ENCODE measurements at places on chromosomes 3 and 15. TPM values are rescaled to one million over a fixed set of nuclear protein-coding genes. Genes with fewer than 3 reads are reported as not detected.

Gene RTP1
- total RNA-seq, result not detected

Gene CCDC33
- not detected for total RNA-seq

GRCh38 chr15:51198701-51199232 is 104.1 kb upstream of the TNFAIP8L3 start:
- H3K4me1 ChIP-seq, result no peaks in the 10 kb centered on the region
- no peak overlapping the region for H3K27ac ChIP-seq
- H3K4me3 ChIP-seq, result no peak overlapping the region
- no peak for DNase-seq

- no peaks in the 10 kb centered on the region for H3K27me3 ChIP-seq
- H3K36me3 ChIP-seq, result no peaks in the 10 kb centered on the region
- H3K4me3 ChIP-seq, result no peak overlapping the region
- no peak overlapping the region for H3K27ac ChIP-seq
These were observed 157.4 kb upstream of the P2RY1 start for GRCh38 chr3:152677491-152677890.

All from esophagus squamous epithelium (tissue), 5 donors.